ENCODE measurements at places on chromosomes 6 and 20.

DNA sequence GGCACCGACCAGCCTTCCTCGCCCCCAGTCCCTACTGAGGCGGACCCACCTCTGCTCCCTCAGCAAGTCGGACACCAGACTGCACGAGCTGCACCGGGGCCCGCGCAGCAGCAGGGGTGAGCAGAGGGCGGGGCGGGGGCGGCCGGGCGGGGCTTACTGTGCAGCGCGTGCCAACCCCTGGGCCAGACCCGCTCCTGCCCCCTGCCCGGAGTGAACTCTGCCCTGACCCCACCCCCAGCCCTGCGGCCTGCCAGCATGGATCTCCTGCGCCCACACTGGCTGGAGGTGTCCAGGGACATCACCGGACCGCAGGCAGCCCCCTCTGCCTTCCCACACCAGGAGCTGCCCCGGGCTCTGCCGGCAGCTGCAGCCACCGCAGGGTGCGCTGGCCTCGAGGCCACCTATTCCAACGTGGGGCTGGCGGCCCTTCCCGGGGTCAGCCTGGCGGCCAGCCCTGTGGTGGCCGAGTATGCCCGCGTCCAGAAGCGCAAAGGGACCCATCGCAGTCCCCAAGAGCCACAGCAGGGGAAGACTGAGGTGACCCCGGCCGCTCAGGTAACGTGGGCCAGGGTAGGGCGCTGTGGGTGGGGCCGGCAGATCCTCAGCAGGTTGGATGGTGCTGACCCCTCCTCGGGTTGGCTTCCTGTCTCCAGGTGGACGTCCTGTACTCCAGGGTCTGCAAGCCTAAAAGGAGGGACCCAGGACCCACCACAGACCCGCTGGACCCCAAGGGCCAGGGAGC lies 1.5 kb upstream of the SLC2A4RG start:
- DNase-seq = no peak

GRCh38 chr6:116386581-116387299 lies 16.0 kb downstream of the DSE start:
- no peak for DNase-seq

- DNase-seq = no peak
These were observed 288.8 kb downstream of the BTBD9 start for GRCh38 chr6:38350942-38351341.

- no peak for DNase-seq
These were observed 13.9 kb downstream of the RPS10 start for GRCh38 chr6:34412016-34412415.

GRCh38 chr6:157603314-157603940 lies 219.6 kb upstream of the SNX9 start:
- DNase-seq = no peak

- DNase-seq = no peak
These were observed 61.1 kb downstream of the SLC2A10 start for GRCh38 chr20:46770330-46771194.

GRCh38 chr6:110703010-110703905 lies 112.0 kb downstream of the CDK19 start:
- no peak for DNase-seq

GRCh38 chr20:4560667-4561066 lies 161.0 kb upstream of the PRND start:
- DNase-seq = no peak

GRCh38 chr6:43428112-43428570 lies 800 bp downstream of the ABCC10 start:
- DNase-seq = no peak

DNA sequence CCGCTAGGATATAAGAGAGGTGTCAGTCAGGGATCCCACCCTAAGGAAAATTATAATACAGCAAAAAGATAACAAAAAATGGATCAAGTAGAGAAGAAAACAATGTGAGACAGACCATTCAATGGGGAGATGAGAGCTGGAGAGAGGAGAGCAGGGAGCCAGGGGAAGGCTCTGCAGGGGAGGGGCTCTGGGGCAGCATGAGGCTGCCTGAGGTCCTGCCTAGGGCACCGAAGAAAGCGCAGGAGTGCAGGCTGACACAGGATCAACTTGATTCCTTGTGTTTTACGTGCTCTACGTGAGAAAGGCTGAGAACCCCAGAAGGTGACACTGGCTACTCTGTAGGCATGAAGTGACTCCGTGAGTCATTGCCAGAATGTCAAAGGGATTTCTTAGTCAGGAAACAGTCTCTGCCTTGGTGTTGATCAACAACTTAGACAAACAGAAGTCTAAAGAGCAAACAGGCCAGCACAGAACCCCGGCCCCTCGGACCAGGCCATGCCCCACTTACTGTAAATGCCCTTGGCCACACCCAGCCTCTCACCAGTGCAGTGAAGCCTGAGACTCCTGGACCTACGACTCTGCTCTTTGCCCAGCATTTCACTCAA lies 290.1 kb upstream of the PRDM1 start:
- DNase-seq = no peak

DNA sequence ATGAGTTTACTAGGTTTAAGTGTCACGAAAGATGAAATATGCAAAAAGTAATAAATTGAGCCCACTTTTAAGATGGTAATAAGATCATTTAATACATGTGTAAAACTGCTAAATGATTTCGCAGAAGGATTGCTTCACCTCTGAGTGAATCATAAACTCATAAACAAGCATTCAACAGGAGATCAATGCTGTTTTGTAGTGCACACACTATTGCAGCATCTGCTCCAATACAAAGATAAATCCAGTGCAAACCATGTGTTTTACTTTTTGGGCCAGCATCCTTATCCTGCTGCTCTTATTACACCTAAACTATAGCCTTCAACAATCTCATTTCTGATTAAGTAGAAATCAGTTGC lies 400.1 kb downstream of the NKAIN2 start:
- DNase-seq = no peak

DNA sequence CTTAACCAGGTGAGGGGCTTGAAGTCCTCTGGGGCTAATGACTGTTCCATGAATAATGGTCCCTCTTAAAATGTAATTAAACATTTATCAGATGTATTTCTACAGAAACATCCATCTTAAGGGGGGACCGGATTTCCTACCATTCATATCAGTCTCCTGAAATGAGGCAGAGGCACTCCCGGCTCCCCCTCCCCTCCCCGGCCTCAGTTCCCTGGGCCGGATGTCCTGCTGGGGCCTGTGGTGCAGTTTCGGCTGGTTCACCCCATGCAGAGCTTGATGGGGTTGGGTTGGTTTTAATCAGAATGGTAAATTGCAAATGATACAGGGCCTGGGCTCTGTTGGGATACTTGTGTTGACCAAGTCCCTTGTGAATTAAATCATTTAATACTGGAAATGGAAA lies 349.4 kb downstream of the PREX1 start:
- DNase-seq = no peak

DNA sequence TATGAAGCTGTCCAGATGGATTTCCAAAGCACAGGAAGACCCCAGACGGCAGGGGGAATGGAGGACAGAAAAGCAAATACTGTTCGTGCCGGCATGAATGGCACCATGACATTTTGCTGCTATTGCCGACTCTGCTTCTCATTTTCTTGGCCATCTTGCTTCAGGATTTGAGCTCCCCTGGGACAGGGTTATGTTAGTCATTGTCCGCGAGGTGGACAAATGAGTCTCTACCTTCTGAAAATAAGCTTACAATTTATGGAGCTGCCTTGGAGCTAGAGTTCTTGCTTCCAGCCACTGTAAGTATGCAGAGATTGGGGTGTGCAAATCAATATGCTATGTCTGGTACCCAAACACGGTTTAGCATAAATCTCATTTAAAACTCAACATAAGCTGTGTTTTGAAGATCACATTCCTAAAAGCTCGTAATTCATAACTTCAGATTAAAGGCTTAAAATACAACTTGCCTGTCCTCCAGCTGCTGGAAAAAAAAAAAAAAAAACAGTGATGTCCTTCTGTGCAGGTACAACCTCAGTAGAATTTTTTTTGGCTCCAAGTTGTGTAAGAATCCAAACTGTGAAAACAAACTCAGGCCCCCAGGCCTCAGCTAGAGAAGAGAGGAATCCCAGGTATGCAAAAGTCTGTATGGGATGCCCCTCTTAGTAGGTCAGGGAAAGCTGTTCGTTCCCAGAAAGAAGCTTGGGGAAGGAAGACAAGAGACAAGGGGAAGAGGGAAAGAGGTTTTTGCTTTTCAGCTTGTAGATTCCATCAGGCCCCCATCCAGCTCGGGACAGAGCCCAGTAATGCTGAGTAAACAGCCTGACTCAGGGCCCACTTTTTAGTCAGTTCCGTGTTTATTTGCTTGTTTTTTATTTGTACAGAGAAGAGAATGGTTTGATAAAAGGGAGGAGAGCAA lies 184.2 kb upstream of the FOXA2 start:
- no peak for DNase-seq

GRCh38 chr6:7324520-7324919 lies 11.5 kb upstream of the SSR1 start:
- DNase-seq = no peak

DNA sequence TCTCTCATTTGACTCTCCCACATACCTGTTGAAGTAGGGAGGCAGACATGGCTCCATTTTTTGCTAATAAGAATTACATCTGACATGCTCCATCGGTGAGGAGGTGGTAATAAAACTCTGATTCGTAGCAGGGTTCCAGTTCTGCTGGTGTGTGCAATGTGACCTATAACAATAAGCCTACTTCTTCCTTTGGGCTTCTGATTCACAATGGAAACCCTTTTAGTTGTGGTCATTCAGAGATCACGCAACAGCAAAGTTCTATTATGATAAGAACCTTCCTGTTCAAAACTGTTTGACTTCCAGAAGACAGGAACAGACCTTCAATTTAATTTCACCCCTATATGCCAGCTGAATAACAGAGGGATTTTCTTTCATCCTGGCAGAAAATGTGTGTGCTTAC lies 31.4 kb upstream of the GSTA4 start:
- DNase-seq = no peak

- no peak for DNase-seq
These were observed 38.4 kb upstream of the PRND start for GRCh38 chr20:4683261-4683660.

- DNase-seq = no peak
These were observed 126.2 kb upstream of the EDN1 start for GRCh38 chr6:12163744-12164507.

GRCh38 chr20:45230631-45231030 lies 9.5 kb downstream of the SEMG2 start:
- DNase-seq = no peak

- DNase-seq = no peak
These were observed 5.1 kb downstream of the RPL10A start for GRCh38 chr6:35473075-35473849.

GRCh38 chr20:34365765-34366213 lies 2.7 kb downstream of the ITCH start:
- DNase-seq = no peak

DNA sequence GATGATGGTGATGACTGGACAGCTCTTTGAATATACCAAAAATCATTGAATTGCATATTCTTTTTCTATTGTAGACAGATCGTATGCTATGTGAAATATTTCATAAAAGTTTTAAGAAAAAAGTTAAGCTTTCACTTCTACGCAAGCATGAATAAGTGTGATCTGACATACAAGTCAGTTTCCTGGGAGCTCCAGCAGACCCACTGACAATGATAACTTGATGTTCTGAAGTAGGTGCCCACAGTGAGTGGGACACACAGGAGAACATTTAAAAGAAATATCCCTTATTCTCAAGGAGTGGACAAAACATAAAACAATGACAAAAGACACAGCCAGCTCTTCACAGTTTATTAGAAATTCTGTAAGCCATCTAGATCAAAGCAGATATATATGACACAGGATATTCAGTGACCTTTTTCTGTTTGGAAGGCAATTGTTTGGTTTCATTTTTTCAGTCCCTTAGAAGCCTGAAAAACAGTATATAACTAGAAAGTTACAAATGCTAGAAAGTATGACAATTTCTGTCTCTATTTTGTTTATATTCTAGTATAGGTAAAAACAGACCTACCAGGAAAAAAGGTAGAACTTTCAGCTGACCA lies 101.4 kb downstream of the IRF4 start:
- no peak for DNase-seq

DNA sequence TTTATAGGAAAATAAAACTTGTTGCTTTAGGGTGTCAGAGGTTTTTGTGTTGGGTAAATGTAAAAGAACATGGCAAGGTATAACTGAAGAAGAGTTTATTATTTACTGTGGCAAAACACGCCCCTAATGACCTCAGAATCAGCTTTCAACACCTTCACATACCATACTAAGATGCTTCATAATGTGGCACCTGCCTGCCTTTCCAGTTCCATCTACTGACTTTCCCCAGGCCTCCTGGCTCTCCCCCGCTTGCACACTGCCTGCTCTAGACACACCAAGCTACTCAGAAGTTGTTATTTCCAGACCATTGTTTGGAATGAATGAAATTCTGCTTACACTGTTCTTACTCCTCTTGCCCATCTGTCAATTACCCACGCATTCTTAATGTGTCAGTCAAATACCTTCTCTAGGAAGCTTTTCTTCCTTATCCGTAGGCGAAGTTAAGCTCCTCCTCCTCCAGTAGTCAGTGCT lies 1.8 kb downstream of the TIAM2 start:
- no peak for DNase-seq

GRCh38 chr6:163019926-163020325 lies 292.2 kb downstream of the PACRG start:
- DNase-seq = no peak

DNA sequence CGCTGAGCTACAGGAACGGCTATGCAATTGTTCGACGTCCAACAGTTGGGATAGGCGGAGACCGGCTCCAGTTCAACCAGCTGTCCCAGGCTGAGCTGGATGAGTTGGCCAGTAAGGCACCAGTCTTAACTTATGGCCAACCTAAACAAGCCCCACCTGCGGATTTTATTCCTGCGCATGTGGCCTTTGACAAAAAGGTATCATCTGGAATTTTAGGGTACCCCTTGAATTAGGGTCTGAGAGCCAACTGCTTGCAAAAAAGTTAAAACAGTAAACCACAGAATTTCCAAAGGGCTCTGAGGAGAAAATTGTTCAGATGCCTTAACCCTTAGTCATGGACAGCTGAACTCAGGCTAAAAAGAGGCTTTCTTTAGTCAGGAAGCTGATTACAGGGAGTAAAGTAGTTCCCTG lies 3.8 kb downstream of the EFHC1 start:
- peak; percentile 30 for DNase-seq

- no peak for DNase-seq
These were observed 4.2 kb downstream of the DUSP22 start for GRCh38 chr6:296151-297122.

DNA sequence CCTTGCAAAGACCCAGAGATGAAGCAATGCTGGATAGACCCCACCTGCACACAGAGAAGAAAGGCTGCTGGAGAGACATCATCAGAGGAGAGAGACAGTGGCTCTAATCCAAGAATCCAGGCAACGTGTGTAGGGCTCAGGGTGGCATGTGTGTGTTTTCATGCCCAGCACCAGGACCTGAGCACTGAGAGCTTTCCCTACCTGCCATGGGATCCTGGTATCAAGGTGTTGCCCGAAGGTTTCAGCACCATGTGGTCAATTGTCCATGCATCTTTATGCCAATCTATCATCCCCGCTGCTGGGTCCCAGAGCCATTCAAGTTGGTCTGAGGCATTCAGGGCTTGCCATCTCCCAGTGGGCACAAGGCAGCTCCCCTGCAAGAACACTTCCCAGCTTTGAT lies 7.5 kb upstream of the CD93 start:
- DNase-seq = no peak

- no peak for DNase-seq
These were observed 172.8 kb upstream of the PMEPA1 start for GRCh38 chr20:57882451-57883161.

Measured in T1000 (cell line).